HL-60 (cell line): ENCODE measurements at places on chromosomes 1 and 21.

DNA sequence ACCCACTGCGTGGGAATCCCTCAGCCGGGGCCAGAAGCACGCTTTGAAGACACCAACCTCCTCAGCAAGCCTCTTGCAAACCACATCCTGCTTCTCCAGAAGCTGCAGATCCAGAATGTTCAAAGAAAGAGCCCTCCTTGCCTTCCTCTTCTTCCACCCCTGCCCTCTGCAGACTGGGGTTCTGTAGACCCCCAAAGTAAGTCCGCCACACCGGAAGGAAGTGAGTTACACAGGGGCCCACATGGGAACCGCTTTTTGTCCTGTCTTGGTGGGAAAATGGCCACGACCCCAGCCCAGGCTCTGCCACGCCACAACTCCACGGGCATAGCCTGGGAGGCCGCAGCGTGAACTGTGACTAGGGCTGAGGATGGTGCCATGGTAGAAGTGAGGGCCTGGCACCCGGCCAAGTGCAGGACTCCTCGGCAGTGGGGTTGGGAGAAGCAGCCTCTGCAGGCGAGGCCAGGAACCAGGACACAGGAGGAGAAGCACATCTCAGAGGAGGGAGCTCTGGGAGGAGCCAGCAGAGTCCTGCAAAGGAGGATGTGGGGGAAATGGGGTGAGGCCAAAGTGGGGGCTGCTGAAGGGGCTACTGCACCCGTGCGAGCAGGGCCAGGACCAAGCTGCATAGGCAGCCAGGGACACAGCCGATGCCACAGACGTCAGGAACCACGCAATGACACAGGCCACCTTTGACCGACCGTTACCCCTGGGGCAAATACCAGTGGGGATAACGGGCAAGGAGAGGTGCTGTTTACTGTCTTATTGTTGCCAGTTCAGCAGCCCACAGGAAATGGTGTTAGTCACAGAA is 30.9 kb downstream of the PDE9A start:
- no peak for DNase-seq

DNA sequence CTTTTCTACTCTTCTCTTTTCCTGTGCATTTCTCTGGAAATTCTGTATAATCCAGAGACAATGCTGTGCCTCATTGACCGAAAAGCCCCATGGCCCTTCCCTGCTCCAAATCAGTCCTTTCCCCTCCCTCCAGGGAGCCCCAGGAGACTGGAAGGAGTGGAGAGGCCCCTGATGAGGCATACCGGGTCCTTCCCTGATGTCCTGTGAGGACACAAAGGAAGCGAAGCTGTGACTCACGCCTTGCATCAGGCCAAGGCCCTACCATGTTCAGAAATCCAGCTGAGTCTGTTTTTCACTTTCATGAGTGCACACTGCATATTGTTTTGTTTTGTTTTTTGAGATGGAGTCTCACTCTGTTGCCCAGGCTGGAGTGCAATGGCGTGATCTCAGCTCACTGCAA is 38.7 kb upstream of the BECN2 start:
- DNase-seq: no peak

- no peak for DNase-seq
Observed at GRCh38 chr1:54885237-54885679, 1.7 kb downstream of the DHCR24 start.

- no peak for DNase-seq
Observed at GRCh38 chr1:20033420-20033819, 36.6 kb upstream of the PLA2G5 start.

GRCh38 chr1:121546830-121547591 is 362.2 kb downstream of the SRGAP2C start:
- no peak for DNase-seq

DNA sequence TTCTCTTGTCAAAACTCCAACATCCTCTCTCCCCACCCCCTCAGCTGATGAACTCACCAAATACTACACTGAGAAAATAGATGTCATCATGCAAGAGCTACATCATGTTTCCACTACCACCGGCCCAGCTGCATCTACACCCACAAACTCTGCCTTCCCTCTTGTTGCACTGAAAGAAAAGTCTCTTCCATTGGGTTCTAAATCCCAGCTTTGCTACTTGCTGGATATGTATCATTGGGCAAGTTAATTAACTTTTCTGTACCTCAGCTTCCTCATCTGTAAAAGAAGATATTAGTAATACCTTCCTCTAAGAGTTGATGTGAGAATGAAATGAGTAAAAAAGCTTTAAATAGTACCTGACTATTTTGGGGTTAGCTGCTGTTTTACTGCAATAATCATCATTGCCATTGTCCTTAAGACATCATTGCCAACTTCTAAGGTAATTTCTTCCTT is 108.6 kb downstream of the OLFML2B start:
- no peak for DNase-seq

GRCh38 chr1:21666576-21667320 is 2.4 kb downstream of the RAP1GAP start:
- no peak for DNase-seq

DNA sequence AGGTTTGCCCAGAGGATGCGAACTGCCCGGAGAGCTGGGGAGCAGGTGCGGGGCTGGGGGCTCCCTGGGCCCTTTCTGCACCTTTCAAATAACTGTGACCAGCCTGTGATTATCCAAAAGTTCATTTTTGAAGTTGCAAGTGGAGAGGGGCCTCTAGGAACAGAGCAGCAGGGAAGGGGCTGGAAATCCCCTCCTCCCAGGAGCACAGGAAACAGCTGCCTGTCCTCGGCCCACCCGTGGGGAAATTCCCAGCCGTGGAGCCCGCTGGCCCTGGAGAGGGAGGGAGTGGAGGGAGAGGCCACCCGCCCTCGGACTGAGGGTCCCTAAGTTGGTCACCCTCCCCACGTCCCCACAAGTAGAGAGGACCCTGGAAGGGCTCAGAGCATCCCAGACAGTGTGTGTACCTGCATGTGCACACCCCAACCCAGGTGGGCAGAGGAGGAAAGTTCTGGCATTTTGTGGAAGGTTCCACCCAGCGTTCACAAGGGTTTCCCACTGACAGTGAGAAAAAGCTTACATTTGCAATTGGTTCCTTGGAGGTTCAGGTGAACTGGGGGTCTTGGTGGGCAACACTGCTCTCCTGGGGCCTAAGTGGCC is 1.2 kb upstream of the TNFRSF4 start:
- DNase-seq: no peak

DNA sequence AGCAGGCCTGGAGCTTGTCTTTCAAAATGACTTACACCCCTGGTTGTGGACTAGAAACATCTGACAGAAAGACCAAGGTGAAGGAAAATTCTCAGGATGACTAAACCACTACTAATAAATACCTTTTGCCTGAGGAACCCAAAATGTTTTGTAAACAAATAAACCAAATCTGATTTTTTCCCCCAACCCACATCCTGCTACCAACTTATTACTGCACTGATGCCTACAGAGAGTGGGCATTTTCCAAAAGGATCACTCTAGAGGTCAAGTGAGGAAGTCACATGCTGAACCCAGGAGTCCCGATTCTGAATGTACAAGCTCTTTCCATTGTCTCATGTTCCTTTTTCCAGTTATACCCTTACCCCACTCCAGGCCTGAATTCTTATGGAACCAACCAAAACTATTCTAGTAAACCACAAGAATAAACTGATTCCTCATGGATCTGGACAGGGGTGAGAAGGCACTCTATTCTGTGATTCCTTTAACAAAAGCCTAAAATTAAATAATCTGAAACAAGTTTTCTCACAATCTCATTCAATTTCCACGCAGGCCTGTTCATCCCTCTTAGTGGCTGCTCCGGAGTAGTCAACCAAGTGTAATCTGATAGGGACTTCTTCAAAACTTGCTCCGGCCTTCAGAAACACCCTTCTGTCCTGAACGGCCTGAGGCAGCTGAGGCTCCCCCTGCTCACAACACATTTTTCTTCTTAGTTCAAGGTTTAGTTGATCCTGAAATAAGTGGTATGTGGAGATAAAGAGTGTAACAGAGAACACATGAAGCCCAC is 1.4 kb downstream of the PI4KB start:
- DNase-seq: no peak

DNA sequence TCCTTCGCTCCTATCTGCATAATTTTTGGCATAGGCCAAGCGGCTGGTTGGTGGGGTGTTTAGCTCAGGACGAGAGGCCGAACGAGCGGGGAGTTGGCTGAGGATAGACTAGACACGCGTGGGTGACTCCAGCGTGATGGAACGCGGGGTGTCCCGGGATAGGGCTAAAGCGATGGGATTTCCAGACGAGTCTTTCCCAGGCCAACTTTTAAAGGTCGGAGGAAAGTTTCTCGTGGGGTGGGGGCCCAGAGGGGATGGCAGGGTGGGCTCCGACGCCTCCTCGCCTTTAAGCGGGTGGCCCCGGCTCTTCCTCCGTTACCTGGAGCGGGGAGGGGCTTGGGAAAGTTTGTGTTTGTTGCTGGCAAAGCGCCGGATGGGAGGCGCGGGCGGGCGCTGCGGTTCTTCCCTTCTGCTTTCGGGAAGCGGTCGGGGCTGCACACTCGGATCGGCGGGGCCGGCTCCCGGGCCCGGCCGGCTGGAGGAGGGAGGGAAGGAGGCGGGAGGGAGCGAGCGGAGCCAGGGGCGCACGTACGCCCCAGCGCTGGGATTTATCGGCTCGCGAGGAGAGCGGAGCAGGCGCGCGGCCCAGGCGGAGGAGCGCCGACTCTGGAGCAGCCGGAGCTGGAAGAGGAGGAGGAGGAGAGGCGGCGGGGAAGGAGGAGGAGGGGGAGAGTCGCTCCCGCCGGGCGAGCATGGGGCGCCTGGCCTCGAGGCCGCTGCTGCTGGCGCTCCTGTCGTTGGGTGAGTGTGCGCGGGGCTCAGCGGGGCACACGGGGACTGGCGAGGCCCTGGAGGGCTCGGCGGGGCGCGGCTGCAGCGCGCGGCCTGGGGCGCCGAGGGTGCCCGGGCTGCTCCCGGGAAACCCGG is at the start of gene PTGFRN:
Gene PTGFRN (plus strand): TSS at position 405 of the 867 bp plus-strand sequence. CDS start 288 bp downstream, at position 693.
- peak; percentile 52 for DNase-seq

GRCh38 chr21:41604583-41605041 is 96.7 kb upstream of the TMPRSS2 start:
- DNase-seq: no peak

GRCh38 chr1:180905927-180906326 is 6.8 kb upstream of the KIAA1614 start:
- DNase-seq: no peak

DNA sequence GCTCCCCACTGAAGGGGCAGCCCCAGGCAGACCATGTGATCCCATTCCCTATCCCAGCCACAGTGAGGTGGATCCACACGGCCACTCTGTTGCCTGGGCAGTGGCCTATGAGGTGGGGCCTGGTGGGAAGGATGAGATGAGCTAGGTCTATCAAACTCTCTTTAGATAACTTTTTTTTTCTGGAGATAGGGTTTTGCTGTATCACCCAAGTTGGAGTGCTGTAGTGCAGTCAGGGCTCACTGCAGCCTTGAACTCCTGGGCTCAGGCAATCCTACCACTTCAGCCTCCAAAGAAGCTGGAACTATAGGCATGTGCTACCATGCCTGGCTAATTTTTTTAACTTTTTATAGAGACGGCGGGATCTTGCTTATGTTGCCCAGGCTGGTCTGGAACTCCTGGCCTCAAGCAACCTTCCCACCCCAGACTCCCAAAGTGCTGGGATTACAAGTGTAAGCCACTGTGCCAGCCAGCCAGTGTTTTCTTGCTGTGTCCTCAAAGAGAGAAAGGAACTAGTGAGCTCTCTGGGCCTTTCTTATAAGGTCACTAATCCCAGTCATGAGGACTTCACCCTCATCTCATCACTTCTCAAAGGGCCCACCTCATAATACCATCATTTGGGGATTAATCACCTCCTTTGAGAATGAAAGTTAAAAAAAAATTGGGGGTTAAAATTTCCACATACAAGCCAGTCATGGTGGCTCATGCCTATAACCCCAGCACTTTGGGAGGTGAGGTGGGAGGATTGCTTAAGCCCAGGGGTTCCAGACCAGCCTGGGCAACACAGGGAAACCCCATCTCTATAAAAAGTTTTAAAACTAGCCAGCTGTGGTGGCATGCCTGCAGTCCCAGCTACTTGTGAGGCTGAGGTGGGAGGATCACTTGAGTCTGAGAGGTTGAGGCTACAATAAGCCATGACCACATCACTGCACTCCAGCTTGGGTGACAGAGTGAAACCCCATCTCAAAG is 36.6 kb downstream of the H3-3A start:
- DNase-seq: no peak
